CD4-positive, alpha-beta T cell treated with Interleukin-6 at 100 ng/mL for 8 hours (primary cell): ENCODE measurements at places on chromosomes 2 and 18.

DNA sequence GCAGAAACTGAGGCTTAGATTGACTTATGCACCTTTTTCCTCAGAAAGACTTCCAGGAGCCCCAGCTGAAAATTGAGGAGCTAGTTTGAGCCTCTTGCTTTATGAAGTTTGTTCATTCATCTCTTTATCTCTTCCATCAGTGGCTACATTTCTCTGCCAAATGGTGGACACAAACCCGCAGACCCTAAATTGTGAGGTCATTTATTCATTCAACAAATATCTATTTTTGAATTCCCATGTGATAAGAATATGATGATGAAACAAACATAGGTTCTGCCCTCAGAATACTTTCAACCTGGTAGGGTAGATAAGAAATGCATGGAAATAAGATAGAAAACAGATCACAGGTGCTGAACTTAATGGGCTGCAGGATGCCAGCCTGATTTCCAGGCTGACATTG lies 309.4 kb downstream of the TNS1 start:
- no peak for DNase-seq

- DNase-seq, result no peak
These were observed 759.0 kb downstream of the SOCS6 start for GRCh38 chr18:71047882-71048281.

DNA sequence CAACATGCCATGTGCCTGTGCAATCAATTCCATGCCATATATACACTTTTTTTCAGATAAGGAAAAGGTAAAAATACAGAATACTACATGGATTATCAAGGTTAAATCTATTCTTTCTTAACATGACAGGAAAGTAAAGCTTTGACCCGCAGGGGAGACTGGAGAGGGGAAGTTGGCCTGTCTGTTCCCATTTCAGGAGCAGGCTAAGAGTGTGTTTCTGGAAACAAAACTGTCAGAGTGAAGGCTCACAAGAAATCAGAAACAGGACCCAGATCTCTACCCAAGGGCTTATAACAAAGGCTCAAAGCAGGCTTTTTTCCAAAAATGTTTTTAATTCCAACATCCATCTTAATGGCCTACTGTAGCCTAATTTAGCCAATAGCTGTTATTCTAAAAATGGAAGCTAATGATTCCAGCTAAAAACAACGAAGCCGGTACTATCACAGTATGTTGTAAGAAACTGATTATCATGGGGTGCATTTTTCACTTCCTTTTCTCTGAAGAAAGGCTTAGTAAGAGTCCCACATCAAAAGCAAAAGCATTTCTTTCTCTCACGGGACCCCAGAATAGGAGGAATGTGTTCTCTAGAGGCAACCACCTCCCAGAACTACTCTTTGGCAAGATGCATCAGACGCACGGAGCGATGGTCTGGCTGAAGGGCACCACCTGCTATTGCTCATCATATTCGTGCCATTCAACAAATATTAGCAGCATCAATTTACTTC lies 41.4 kb downstream of the FECH start:
- DNase-seq, result no peak

DNA sequence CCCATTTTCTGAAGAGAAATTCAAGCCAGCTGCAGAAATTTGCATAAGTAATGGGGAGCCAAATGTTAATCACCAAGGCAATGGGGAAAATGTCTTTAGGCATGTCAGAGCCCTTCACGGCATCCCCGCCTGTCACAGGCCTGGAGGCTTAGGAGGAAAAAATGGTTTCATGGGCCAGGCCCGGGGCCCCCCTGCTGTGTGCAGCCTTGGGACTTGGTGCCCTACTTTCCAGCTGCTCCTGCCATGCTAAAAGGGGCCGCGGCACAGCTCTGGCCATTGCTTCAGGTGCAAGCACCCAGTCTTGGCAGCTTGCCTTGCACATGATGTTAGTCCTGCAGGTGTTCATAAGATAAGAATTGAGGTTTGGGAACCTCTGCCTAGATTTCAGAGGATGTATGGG lies 1235.7 kb downstream of the DPP10 start:
- DNase-seq, result no peak

DNA sequence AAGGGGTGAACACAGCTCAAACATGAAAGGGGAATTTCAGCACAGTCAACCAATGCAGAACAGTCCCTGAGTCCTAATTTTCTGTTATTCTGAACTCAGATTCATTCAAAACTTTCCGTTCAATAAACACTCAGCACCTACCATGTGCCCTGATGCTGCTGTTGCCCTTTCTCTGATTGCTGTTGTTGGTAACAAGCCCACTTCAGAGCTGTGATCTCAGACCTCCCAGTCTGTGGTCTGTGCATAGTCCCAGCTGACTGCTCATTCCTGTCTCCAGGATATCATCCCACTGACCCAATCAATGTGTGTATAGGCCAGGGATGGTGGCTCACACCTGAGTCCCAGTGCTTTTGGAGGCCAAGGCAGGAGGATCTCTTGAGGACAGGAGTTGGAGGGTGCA lies 82.7 kb upstream of the SLC35G4 start:
- DNase-seq, result no peak

DNA sequence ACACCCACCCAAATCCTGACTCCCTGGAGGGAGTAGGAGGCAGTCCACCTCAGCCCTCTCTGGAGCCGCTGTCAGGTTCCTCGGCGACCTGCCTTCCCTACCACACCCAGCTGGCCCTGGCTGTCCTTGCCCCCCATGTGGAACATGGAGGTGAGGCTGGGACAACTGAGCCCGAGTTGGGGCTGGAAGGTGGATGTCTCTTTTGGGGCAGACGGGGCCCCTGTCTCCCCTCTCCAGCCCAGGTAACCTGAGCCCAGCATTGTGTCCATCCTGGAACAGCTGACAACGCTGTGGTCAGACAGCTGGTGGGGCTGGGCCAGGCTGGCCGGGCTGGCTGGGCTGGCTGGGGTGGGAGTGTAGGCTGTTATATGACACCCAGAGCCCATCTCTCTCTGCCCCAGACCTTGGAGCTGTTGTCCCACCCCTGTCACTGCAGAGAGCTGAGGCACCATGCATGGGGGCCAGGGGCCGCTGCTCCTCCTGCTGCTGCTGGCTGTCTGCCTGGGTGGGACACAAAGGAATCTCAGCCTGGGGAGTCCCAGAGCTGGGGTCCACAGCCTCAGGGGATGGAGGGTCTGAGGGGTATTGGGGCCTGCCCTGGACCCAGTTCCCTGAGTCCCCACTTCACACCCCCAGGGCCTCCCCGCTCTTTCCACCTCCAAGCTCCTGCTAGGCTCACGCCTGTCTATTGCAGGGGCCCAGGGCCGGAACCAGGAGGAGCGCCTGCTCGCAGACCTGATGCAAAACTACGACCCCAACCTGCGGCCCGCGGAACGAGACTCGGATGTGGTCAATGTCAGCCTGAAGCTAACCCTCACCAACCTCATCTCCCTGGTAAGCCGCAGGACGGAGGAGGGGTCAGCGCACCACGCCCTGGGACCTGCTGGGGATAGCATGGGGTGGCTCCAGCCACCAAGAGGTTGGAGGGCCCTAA lies at the start of gene CHRNG:
CHRNG (plus strand) TSS at position 395 of the 934 bp plus-strand sequence; CDS start at position 451, 56 bp downstream.
- no peak for DNase-seq

DNA sequence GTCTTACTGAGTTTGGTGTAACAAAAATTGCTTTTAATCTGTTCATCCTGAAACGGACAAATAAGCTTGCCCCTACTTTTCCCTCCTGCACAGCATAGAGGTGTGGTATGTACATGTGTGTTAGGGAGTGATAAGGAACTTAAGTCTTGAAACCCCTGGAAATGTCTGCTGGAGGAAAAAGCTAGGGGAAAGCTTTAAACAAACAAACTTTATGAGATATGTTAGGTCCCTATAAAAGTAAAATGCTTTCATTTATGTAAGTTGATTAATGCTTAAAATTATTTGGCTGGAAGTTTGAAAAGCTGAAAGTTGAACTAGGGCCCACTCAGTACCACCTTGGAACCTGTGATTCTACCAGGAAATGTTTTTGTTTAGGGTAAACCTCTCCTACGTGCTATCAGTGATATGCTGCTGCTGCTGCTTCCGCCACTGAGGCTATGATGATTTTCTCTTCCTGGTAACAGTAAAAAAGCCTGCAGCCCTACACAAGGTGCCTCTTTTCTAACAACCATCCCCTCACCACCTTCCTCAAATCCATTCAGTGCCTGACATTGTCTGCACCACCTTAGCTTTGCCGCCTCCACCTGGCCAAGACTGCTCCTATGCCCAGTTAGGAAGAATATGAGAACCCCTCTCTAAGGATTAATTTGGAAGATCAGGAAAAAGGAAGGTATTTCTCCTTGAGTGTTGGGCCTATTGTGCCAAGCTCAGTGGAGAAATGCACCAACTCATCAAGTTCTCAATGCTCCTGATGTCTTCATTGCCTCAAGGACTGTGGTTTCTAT lies 2.5 kb upstream of the YES1 start:
- DNase-seq, result no peak

DNA sequence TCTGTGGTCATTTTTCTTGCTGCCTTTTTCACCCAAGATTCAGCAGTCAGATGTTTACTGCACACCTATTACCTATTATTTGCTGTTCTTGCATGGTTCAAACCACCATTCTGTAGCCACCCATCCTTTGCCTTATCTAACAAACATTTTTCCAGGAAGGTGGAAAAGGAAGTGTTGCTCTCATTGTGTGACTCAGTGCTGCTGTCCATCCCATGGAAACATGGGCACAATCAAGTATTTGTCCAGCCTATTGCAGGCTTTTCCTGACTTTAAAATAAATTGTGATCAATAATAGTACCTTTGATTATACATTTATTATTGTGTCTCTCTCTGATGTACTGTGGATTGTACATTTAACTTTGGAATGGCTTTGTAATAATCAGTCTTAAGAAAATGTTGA lies 53.2 kb downstream of the USP14 start:
- DNase-seq, result no peak

GRCh38 chr18:9994701-9995235 lies 81.0 kb downstream of the VAPA start:
- DNase-seq, result no peak

GRCh38 chr2:200405599-200406298 lies 99.3 kb downstream of the SPATS2L start:
- peak; percentile 5 for DNase-seq

DNA sequence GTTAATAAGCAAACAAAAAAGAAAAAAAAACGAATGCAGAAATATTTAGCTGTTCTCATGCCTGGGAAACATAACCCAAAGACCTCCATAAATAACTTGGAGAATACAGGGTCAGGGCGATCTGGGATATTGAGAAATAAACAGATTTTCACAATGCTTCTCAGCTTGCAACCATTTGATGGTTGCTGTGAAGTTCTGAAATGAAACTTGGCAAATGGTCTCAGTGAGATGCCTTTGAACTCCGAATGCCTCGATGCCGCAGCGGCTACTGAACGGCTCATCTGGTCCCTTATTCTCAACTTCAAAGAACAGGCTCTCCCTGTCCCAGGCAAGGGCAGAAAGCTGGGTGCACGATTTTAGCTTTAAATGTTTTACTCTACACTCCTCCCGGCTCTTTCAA lies 78.1 kb downstream of the ZNF516 start:
- no peak for DNase-seq

- DNase-seq, result no peak
These were observed 22.0 kb downstream of the KCTD1 start for GRCh38 chr18:26526128-26526965.

GRCh38 chr2:232431705-232432590 lies 24.0 kb upstream of the ALPI start:
- DNase-seq, result no peak

- no peak for DNase-seq
These were observed 25.2 kb downstream of the IFIH1 start for GRCh38 chr2:162293122-162293786.

DNA sequence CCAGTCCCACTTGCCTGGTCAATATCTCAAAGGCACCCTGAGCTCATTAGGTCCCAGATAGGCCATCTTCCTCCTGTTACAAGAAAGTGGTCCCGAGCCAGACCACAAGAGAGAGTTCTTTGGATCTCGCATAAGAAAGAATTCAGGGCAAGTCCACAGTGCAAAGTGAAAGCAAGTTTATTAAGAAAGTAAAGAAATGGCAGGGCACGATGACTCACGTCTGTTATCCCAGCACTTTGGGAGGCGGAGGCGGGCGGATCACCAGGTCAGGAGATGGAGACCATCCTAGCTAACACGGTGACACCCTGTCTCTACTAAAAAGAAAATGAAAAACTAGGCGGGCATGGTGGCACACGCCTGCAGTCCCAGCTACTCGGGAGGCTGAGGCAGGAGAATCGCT lies 10.8 kb upstream of the SMAD7 start:
- no peak for DNase-seq

- DNase-seq, result no peak
These were observed at the start of gene NT5DC4 for GRCh38 chr2:112720785-112721184. Gene NT5DC4 (plus strand): TSS chr2:112721020. CDS start chr2:112721080, 60 bp downstream.

- no peak for DNase-seq
These were observed 45.7 kb downstream of the CHRNA1 start for GRCh38 chr2:174718591-174718990.

DNA sequence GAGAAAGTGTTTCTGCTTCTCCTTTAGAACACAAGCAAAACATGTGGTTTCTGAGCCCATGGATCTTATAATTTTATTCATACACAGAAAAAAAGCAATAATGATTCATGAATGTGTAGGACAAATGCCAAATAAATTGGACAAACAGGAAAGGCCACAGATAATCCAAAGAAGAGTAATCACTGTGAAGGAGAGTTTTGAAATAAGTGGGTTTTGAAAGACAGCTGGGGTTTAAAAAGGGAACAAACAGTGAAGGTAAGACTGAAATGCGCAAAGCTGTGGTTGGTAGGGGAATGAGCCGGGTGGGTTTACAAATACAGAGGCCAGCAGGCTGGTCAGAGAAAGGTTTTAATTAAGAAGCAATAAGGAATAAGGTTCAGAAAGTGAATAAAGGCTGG lies 50.0 kb upstream of the MBOAT2 start:
- DNase-seq, result no peak

- DNase-seq, result no peak
These were observed 116.8 kb downstream of the CTAGE1 start for GRCh38 chr18:22300665-22301636.

DNA sequence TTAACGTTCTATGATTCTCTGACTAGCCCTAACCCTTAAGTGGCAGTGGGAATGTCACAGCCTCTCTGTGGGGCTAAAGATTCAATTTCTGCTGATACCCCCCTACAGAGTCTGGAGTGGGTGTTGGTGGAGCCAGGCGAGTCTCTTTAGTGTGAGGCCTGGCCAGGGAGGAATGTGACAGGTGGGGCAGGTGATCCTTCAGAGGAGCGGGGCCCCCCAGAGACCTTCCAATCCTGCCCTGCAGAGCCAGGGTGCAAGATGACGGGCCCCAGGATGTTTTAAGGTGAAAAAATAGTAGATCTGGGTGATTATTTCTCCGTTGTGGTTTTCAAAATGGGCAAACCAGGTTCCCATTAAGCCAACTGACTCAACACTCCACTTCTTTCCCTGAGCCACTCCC lies 28.2 kb upstream of the DNMT3A start:
- DNase-seq, result no peak
